NCI-H446 treated with DMSO at 0.1 percent for 48 hours (cell line): ENCODE measurements at places on chromosomes 4 and X.

DNA sequence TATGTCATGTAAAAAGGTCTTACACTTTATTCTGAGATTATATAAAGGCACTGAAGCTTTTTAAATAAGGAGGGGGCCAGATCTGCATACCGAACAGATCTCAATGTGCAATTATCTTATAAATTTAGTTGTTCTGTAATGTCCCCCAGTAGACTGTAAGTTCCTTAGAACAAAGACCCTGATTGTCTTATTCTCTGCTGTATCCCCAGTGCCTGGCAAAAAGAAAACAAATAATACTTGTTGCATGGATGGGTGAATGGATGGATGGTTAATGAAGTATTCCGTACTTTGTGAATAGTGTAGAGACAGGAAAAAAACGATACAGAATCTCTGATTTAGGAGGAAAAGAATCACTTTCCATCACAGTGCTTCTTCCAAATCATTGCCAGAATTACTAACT is 141.5 kb downstream of the CHM start:
- DNase-seq, result no peak

DNA sequence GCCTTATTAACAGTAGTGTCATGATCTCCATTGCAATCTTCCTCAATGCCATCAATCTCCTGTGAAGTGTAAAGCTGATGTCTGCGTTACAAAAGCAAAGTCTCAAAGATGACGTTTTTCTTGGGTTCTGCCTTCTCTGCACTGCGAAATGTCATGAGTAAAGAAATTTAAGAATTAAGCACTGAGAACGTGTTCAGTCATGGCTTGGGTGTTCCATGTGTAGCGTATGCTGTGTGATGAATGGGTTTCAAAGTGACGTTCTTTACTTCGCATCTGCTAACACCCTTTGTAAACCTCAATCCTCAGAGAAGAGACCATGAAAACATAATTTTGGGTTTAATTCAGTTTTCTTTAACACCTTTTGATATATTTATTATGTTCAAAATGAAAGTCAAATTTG is 999 bp downstream of the NAP1L5 start:
- no peak for DNase-seq

- DNase-seq, result no peak
Observed at GRCh38 chr4:140069066-140069465, 84.9 kb downstream of the MAML3 start.

DNA sequence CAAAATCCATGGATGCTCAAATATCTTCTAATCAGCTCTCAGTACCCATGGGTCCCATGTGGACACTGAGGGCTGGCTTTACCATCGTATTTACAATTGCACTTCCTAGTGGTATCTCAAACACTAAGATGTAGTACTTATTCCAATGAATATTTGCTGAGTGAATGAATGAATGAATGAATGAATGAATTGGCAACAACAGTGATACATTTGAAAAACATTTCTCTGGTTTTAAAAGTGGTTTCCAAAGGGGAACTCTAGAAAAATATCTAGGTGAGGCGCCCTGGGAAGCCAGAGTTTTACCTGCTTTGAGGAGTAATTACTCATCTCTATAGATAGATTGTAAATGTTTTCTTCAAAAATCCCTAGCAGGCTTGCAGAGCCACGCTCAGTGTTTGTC is 76.6 kb downstream of the CYTL1 start:
- DNase-seq, result no peak

- no peak for DNase-seq
Observed at GRCh38 chrX:155534800-155535199, 76.4 kb upstream of the F8A3 start.

GRCh38 chr4:174152717-174153466 is 130.6 kb downstream of the FBXO8 start:
- DNase-seq, result no peak

DNA sequence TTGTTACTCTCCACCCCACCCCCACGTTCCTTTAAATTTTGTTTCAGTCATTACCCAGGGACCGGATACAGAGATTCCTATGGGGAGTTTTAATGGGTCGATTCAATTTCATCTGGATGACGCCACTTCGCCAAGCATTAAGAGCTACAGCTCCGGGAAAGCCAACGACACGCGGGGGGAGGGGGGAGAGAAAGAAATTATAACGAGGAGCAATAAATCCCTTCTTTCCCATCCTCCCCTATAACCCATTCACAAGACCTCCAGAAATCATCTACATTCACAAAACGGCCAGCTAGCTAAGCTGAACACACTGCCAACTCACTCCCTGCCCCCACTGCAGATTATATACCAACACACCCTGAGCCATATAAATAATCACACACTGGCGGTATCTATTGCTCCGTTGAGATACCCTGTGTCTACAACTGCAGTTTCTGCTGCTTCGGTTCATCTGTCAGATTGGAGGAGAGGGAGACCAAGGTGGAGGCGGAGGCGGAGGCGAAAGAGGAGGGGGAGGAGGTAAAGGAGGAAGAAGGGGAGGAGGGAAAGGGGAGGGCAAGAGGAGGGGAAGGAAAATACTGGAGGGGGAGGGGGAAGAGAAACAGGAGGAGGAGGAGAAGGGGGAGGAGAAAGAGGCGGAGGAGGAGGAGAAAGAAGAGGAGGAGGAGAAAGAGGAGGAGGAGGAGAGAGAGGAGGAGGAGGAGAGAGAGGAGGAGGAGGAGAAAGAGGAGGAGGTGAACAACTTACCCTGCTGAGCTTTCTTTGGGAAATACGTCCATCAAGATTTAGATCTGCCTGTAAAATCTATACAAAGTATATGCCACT is 113.9 kb upstream of the VAMP7 start:
- DNase-seq, result peak; percentile 2

- no peak for DNase-seq
Observed at GRCh38 chr4:45004847-45005565, 278.6 kb upstream of the GNPDA2 start.

DNA sequence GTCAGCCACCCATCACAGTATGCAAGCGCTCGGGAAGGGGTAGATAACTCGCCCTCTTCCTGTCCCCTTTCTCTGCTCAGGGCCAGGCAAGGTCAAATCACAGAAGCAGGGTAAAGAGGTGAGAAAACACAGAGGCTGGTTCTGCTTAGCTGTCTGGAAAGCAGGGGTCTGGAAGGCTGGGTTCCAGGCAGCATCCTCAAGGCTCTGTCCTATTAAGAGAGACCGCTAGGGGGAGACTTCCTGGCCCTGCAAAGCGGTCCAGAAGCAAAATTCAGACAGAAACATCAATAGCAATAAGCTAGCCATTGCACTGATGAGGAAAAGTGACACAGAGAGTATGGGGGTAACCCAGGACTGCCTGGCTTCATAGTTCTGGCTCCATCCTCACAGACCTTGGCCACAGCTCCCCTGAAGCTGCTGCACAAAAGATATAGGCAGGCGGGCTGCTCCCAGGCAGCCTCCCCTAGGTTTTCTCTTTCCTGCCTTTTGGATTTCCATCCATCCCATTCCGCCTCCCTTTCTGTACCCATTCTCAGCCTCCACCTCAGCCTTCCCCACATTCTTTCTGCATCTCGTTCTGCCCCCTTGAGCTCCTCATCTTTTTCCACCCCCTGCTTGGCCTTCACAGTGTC is 308.5 kb downstream of the EVC2 start:
- no peak for DNase-seq
